ENCODE measurements at places on chromosomes 1 and 21.

GRCh38 chr1:64967381-64967780 lies 1.0 kb upstream of the JAK1 start:
- DNase-seq: no peak

DNA sequence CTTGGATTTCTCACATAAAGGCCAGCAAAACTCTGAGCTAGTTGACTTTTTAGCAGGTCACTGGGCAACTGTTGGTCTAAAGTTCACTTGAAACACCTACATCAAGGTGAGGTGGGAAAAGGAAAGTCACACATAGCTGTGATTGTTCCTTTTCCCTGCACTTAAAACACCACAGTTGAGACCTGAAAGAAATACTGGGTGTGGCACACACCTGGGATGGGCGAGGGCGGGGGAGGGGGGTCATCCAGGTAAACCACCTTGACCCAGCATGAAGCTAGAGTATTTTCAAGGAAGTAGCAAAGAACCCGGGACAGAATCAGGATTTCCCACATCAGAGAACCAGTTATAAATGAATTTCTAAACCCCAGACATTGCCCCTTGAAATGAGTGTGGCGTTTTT lies 26.4 kb downstream of the ZNF697 start:
- DNase-seq: no peak

GRCh38 chr1:47980501-47980900 lies 16.7 kb downstream of the TRABD2B start:
- DNase-seq: no peak

- DNase-seq: no peak
These were observed 92.5 kb upstream of the FMN2 start for GRCh38 chr1:239999170-239999569.

- no peak for DNase-seq
These were observed 64.8 kb downstream of the TRIM33 start for GRCh38 chr1:114446198-114446597.

DNA sequence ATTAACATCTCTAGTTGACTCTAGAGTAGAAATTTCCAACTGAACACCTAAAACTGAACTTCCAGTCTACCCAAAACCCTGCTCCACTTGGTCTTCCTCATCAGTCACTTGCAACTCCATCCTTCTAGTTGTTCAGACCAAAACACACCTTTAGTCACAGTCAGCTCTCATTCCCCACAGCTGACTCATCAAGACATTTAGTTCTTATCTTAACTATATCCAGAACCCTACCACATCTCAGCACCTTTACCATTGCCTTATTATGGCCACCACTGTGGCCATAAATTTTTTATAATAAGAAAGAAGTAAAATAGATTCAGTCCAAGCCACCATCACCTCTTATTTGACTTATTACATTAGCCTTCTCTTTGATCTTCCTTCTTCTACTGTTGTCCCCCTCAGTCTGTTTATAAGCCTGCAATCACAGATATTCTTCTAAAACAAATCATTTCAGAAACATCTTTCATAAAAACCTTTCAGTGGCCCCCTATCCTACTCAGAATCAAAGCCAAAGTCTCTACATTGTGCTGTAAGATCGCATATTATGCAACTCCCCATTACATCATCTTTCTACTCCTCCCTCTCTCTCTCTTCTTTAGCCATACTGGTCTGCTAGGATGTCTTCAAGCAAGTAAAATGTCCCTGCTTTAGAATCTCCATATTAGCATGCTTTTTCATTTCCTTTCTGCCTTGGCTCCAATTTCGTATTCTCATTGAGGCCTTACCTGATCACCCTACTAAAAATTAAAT lies 275.9 kb downstream of the LRRC40 start:
- no peak for DNase-seq

DNA sequence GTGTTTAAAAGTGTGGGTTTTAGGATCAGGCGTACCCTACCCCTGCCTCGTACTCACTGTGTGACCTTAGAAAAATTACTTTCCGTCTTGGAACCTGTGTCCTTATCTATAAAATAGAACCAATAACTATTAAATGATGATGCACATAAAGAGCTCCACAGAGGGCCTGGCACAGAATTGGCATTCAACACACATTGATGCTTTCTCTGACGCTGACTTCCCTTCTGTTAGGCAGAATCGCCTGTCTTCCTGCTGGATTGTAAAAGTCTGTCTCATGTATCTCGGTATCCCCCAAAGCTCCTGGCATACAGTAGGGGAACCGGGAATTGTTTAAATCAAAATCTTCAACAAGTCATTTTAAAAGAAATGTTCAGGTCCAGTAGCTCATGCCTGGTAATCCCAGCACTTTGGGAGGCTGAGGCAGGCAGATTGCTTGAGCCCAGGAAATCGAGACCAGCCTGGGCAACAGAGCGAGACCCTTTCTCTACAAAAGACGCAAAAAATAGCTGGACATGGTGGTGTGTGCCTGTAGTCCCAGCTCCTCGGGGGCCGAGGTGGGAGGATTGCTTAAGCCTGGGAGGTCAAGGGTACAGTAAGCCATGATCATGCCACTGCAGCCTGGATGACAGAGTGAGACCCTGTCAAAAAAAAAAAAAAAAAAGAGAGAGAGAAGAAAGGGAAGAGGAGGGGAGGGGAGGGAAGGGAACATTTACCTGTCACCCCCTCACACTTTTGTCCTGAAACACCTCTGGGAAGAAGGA lies 41.3 kb upstream of the FHAD1 start:
- DNase-seq: no peak

DNA sequence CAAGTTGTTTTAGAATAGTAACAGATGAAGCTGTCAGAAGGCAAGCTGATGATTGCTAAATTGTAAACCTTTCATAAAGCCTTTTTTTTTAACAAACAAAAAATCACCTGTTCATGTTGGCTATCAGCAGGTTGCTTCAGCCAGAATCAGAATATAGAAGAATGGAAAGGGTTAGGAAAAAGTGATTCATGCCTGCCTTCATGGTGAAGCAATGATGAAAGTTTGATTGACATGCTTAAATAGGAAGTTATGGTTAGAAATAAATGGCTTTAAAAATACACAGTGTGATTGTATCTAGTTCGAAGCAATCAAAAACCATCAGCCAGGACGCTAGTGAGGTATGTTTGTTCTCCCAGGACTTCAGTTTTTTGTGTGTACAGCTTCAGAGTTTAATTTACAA lies 37.9 kb downstream of the GABPA start:
- no peak for DNase-seq

GRCh38 chr1:2574350-2574749 lies 12.2 kb upstream of the PRXL2B start:
- no peak for DNase-seq

DNA sequence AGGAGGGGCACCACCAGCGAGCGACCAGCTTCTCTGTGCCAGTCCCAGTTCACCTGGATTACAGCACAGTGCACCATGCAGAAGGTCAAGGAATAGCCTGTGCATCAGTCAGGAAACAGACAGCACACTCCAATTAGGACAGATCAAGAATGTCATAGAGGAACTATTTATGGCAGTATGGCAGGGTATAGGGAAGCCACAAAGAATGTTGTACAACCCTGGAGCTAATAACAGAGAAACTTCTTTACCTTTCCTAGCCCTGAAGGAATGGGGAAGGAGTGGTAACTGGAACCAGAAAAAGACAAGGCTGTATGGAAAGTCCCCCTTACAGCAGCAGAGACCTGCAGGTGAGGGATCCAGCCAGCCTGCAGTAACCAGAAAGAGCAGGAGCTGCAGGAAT lies 87.8 kb upstream of the USP24 start:
- DNase-seq: no peak

DNA sequence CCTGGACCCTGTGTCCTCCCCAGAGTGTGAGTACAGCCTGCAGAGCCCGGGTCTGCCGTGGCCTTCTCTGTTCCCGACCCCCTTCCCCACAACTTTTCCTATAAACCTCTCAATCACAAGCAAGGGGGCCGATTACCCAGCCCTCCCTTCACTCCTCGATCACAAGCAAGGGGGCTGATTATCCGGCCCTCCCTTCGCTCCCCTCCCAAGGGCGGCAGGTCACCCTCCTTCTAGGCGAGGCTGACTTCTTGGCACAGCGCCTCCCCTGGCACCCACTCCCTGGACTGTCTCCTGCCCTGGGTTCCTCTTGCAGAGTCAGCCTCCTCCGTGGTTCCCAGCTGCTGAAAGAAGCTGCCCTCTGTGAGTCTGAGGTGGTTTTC lies 12.3 kb upstream of the LDLRAP1 start:
- DNase-seq: no peak

DNA sequence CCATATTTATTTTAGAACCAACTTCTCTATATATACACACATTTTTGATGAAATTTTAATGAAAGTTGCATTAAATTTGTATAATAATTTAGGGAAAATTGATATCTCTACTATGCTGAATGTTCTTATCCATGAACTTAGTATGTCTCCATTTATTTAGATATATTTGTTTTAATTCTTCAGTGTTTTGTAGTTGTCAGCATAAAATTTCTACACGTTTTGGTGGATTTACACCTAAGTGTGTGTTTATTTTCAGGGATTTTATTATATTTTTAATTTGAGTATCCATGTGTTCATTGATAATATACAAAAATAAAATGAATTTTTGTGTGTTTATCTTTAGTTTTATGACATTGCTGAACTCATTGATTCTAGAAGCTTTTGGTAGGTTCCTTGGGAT lies 36.7 kb downstream of the PCBP3 start:
- no peak for DNase-seq

DNA sequence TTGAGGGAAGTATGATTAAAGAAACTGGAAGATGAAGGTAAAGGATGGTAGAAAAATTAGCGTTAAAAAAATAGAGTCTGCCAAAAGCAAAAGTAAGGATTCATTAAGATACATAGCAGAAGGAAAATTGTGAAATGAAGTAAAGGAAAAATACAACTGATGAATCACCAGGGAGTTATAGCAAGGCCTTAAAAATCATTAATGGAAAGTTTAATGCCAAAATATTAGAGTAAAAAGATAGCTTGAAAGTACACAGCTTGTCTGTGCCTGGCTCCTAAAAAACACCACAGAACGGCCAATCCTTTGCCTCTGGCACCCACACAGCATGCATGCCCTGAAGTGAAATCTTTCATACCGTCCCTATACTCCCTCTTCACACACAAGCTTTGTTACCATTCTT lies 66.9 kb upstream of the APOBEC4 start:
- no peak for DNase-seq

DNA sequence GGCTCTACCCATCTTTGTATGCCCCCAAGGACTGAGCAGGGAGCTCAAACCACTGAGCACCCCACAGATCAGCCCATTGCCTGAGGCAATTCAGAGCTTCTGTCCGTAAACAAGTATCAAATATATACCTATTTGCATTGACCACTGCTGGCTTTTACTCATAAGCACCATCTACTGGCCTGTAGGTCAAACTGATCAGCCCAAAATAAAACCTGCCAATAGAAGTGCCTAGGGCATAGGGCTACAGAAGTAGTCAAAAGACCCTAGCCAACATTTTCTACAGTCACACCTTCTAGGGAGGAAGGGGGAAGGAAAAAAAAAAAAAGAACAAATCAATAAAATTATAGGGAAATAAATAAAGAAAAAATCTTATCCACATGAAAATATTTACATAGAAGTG lies 5.3 kb upstream of the LCE3D start:
- no peak for DNase-seq

- no peak for DNase-seq
These were observed 47.5 kb downstream of the YARS1 start for GRCh38 chr1:32769524-32770220.

- no peak for DNase-seq
These were observed 34.5 kb downstream of the DIRAS3 start for GRCh38 chr1:68015971-68016370.

- no peak for DNase-seq
These were observed 693.7 kb downstream of the MATN1 start for GRCh38 chr1:30029677-30030076.

- no peak for DNase-seq
These were observed 7.0 kb upstream of the TNFRSF1B start for GRCh38 chr1:12159816-12160215.

- DNase-seq: no peak
These were observed 8.5 kb upstream of the BSND start for GRCh38 chr1:54989968-54990810.

DNA sequence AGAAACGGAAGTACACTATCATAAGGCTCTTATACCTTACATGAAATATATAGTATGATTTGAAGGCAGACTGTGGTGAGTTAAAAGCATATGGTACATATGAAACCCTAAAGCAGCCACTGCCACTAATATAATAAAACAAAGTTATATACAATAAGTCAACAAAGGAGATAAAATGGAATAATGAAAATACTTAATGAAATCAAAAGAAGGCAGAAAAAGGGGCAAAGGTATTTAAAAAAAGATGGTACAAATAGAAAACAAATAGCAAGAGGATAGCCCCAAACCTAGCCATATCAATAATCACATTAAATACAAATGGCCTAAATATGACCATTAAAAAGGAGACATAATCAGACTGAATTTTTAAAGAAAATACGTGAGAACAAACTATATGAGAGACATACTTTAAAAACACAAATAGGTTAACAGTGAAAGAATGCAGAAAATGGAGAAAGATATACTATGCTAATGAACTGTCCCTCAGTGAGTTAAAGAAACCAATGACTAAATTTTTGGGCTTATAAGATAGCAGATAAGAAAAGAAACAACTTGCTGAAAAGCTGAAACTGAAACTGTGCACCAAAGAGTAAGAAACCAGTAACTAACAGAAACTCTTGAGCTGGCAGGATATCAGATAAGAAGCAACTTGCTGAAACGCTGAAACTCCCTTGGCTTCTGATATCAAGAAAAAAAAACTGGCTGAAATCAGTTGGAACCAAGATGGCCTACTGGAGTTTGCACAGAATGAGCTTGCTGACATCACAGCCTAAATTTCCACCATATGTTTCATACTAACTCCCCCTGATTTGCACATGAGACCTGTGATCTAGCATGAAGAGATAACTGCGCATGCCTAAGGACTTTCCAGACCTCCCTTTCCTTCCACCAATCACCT lies 44.3 kb upstream of the IL10 start:
- no peak for DNase-seq

GRCh38 chr1:221363039-221363438 lies 378.9 kb downstream of the DUSP10 start:
- DNase-seq: no peak

DNA sequence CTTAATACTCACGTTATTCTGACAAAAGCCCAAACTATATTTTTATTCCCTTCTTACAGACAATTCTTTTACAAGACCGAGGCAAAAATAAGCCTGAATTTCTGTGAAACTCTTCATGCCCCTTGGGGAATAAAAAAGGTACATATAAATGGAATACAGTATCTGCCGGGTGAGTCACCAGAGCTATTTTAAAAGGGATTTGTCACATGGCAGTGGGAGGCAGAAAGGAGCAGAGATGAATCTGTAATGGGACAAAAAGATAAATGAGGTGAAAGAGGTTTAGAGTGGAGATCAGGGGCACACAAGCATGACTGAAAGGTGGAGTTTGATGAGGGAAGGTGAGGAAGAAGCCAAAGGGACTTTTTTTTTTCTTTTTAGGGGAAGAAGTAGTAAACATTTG lies 8.8 kb downstream of the XCL1 start:
- DNase-seq: no peak

- no peak for DNase-seq
These were observed 36.7 kb downstream of the ATP2B4 start for GRCh38 chr1:203663294-203663693.

- DNase-seq: no peak
These were observed 326.5 kb upstream of the SGIP1 start for GRCh38 chr1:66207484-66207883.

- DNase-seq: no peak
These were observed 21.9 kb downstream of the FASLG start for GRCh38 chr1:172680733-172681275.

- DNase-seq: no peak
These were observed 37.4 kb upstream of the NRDC start for GRCh38 chr1:51915951-51916350.

All from stimulated activated CD4-positive, alpha-beta T cell treated with anti-CD3 and anti-CD28 coated beads, Interleukin-12 subunit alpha, Interleukin-12 subunit beta, amount 100 ng/mL, for 4 hours (primary cell).